ENCODE measurements at places on chromosomes 12 and 14.

- peak; percentile 33 for DNase-seq
Observed at GRCh38 chr12:47362126-47362705, 282.5 kb upstream of the AMIGO2 start.

- DNase-seq, result peak; percentile 50
Observed at GRCh38 chr14:32576088-32576795, 247.1 kb downstream of the AKAP6 start.

- DNase-seq, result no peak
Observed at GRCh38 chr14:61585598-61586543, 109.4 kb upstream of the HIF1A start.

GRCh38 chr12:53064613-53065436, 14.4 kb downstream of the SPRYD3 start:
- DNase-seq, result no peak

GRCh38 chr12:107668320-107669098, 17.1 kb upstream of the PWP1 start:
- no peak for DNase-seq

GRCh38 chr12:15719230-15719629, 70.0 kb downstream of the EPS8 start:
- DNase-seq, result no peak

DNA sequence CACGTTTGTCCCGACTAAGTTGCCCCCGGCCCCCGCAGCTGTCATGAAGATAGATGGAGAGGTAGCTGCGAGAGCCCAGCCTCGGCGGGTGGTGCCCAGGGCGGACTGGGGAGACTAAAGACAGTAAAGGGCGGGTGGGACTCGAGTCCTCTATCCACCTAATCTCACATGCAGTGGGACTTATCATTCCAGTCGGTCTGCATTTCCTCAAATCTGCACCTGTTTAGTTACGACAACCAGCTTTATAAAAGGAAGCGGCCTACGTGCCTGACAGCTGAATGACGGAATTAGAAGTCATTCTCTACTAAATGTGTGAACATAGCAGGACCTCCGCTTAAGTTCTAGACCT, 109.8 kb upstream of the EGLN3 start:
- DNase-seq, result no peak

All from SW480 (cell line).